ENCODE measurements at places on chromosomes 2 and 18.
A peak's percentile ranks its signal among the peaks of the same experiment; 100 is the strongest.

- DNase-seq: no peak
These were observed 22.1 kb downstream of the IL1F10 start for GRCh38 chr2:113089916-113090315.

- peak; percentile 1 for DNase-seq
These were observed 1060.6 kb upstream of the FANCL start for GRCh38 chr2:59301466-59302402.

DNA sequence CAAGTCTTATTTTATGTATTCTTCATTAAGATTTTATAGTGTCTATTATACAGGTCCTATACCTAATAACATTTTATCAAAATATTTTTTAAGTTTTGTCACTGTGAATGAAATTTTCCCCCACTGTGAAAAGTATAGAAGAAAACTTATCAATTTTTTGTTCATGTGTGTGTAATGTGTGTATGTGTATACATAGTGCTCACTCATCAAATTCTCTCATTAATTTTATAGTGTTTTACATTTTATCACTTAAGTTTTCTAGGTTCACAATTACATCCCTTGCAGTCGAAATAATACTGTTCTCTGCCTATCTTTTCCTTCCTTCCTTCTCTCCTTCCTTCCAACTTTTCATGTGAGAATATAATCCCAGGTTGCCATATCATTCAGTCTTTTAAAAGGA lies 93.2 kb upstream of the FBXO11 start:
- DNase-seq: no peak

DNA sequence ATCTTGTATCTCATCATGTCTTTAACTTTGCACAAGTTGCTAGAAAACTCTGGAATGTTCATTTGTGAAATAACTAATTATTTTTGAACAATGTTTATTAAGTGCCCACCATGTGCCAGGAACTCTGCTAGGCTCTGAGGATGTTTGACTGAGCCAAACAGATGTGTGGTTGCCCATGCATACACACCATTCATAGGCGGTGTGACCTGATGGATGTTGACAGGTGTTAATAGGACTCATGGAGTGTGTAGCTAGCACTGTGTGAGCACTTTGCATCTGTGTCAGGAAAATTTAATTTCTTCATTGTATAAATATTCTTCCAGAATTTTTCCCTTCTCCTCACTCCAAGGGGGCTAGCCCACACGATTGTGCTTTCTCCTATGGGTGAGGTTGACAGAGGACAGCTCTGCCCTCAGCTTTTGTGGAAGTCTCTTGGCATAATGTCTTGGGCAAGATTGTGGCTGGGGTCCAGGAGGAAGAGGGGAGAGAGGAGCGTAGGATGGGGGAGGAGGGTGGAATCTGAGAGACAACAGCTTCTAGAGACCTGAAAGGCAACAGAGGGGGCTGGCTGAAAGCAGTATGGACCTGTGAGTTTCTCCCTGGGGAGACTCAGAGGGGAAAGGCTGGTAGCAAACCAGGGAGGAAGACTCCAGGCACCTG lies 214.6 kb upstream of the CXCR4 start:
- DNase-seq: no peak

- DNase-seq: no peak
These were observed 56.1 kb downstream of the ZC3H8 start for GRCh38 chr2:112198780-112199179.

GRCh38 chr18:69948919-69949537 lies 1.4 kb upstream of the CD226 start:
- DNase-seq: no peak

- no peak for DNase-seq
These were observed 263.3 kb downstream of the TSN start for GRCh38 chr2:122018736-122019135.
